CD4-positive, alpha-beta T cell treated with Interleukin-4 for 4 hours (primary cell): ENCODE measurements at places on chromosomes 5 and 9.

GRCh38 chr9:72119853-72120252 is 29.4 kb upstream of the GDA start:
- DNase-seq: no peak

GRCh38 chr5:61617039-61617438 is 285.0 kb downstream of the ZSWIM6 start:
- DNase-seq: no peak

DNA sequence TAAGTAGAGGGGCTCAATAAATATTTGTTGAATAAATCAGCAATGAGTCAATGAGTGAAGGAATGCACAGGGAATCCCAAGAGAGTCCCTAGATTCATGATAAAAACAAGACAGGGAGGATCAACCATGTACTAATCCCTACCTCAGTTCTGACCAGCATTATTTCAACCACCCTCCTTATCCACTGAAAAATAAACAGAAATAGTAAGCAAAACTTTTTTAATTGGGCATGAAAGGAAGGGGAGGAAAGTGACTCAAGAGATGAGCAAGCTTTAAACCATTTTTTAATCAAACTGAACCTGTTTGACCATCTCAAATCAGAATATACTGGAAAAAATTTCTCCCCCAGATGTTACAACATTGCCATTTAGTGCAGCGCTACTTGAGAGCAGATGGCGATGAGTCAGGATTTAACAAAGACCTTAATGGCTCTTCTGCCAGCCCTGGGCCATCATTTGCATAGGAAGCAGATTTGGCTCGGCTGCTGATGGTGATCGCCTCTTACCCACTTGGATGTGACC is 194.8 kb upstream of the SLC30A5 start:
- no peak for DNase-seq

DNA sequence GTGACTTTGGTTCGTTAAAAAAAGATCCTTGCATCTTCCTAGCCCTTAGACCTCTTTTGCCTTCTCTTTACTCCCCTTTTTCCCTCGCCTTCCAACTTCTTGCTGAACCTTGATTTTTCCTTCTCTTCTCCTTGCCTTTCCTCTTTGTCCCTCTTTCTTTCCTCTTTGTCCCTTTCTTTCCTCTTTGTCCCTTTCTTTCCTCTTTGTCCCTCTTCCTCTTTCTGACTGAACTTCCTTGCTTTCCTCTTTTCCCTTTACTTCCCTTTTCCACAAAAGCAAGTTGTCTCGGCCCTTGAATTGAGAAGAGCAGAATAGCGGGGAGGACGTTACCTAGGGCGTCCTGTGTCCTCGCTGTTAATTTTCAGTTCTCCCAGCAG is 1.4 kb upstream of the MLLT3 start:
- DNase-seq: no peak

DNA sequence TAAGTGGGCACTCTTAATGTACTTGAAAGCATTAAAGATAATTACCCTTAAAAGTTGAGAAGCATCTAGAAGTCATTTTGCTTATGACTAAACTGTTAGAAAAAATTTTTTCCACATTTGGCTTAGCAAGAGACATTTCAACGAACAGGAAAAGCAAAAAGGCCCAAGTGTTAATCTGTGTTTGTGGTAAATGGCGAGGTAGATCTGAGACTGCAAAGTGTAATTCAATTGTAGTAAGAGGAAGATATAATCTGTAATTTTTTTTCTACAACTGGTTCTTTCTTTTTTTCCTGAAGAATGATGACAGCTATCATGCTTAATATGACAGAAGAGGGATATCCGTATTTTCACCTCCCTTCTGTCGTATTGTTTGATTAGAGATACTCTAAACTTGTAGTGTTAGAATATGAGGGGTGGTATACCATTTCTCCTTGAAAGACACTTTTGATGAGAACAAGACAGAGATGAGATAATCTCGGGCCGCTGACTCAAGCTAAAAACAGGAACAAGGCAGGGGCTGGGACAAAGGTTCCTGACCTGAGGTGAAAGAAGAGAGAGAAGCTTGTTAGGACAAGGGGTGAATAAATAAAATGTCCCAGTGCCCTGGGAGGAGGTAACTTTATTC is 459.3 kb upstream of the ZNF608 start:
- no peak for DNase-seq

GRCh38 chr9:129701549-129701948 is 36.1 kb downstream of the PRRX2 start:
- no peak for DNase-seq

- no peak for DNase-seq
Observed at GRCh38 chr9:111917201-111917600, 20.6 kb downstream of the UGCG start.

DNA sequence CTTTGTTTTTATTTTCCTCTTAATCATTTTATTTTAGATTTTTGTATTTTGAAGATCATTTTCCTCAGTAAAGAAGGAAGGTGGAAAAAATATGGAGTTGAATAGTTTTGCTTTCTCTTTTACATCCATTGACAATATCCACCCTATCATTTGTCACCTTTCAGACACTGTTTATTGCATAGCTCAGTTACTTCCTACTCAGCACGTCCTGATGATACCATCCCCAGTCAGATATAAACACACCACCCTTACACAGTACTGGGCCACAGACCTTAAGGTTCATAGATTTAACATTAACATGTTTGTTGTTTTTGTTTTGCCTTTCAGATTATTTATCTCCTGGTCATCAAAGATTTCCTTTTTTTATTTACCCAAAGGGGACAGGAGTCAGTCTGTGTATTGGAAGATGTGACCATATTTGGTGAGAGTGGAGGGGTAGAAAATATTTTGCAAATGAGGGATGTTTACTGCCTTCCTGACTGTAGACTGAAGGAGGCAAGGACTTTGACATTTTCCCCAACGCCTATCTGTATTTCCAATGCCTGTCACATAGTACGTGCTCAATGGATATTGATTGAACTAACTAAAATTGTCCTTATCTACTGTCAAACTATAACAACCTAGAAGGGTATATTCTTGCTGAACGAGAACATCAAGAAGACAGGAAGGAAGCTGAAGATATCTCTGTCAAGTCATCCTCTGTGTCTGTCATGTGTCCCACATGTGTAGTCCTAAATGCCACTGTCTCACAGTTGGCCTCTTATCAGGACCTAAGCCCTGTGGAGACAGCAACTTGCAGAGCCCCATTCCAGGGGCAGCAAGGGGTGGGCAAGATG is 15.6 kb downstream of the STX17 start:
- DNase-seq: no peak

- DNase-seq: no peak
Observed at GRCh38 chr5:133108481-133108921, 56.7 kb downstream of the HSPA4 start.

DNA sequence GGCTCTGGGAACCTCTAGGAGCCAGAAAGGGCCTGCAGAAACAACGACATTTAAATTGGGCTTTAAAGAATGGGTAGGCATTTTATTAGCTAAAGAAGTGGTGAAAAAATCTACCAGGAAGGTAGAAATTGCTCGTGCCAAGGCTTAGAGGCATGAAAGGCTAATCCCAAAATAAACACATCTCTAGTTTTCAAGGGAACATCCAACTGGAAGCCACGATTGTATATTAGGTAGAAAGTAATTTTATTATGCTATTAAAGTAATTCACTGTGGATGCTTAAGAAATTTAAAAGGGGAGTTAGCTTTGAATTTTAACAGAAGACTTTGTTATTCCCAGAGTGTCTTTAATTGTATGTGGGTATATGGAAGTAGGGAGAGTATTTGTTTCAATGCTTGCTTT is 17.5 kb upstream of the CNTLN start:
- no peak for DNase-seq

- no peak for DNase-seq
Observed at GRCh38 chr5:104084896-104085295, 522.3 kb upstream of the NUDT12 start.

DNA sequence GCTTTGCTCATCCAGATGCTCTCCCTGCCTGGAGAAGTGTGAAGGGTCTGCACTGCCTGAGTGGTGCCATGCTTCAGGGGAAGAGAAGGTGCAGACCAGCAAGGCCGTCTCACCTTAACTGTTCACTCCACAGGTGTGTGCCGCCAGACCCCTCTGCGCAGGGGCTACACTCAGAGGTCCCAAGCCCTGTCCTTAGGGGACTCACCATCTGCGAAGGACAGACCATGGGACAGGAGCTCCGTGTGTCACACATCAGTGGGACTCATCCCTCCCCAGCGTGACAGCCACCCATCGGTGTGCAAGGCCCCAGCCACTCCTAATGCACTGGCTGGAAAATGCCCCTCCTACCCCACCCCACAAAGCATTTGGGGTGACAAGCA is 142.9 kb downstream of the OLFM1 start:
- no peak for DNase-seq

- peak; percentile 71 for DNase-seq
Observed at GRCh38 chr9:35790385-35791296, 750 bp upstream of the NPR2 start.

DNA sequence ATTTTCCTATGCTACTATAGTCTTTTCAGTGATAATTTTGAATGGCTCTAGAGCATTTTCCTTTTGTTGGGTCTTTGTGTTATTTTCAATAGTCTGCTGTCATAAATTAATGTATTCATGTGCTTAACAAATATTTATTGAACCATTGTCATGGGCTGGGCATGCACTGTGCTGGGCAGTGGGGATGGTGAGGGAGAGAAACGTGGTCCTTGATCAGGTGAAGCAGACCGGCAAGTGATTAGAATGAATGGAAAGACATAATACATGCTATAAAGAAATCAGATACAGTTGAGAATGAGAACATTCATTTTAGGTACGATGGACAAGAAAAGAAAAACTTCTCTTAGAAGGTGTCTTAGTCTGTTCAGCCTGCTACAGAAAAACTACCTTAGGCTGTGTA is 66.1 kb downstream of the KIF4B start:
- DNase-seq: no peak

DNA sequence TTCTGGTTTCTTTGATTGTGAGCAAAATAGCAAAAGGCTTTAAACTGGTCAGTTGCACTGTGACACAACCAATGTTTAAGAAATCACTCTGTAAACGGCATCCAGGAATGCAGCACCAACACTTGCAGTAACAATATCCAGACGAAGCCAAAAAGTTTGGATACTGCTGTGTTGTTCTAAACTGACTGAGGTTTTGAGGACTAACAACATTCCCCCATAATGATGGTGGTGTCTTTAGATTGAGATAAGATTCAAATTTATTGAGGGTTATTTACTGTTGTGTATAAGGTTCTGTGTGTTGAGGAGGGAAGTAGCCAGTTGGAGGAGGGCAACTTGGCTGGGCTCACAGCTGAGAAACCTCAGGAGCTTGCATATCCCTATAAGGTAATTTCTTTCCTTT is 353.6 kb downstream of the BNC2 start:
- DNase-seq: no peak

DNA sequence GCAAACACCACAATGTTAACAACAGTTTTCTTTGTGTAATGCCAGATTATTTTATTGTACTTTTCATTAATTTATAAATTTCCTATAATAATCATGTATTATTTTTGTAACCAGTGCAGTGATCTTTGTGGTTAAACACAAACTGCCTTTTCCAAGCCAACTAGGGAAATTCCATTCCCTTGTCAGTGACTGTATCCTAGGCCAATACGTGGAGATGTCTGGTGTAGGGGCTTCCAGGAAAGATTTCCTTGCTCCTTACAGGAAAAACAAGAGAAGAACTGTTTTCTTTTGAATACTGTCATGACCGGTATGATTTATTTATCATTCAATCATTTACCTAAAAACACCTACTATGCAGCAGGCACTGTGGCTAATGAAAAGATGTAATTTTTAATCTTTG is 31.4 kb downstream of the FANCC start:
- no peak for DNase-seq

GRCh38 chr5:20575571-20575970 is 587.6 kb upstream of the CDH18 start:
- DNase-seq: no peak

- no peak for DNase-seq
Observed at GRCh38 chr9:19138084-19138483, 10.8 kb upstream of the PLIN2 start.

DNA sequence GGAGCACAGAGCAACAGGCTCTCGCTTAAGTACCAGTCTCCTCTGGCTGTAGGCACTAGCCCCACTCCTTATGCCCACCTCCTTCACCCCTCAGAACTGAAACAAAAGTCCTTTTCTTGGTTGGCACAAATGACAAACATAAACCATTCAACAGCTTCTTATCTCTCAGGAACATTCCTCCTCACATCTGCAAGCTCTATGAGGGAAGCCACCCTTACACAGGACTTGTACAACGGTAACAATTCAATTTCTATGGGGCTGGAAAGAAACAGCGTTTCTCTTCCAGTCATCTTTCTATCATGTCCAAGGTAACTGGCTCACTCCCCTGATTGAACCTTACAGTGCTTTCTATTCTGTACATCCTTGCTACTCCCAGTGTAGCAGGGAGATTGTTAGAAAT is 74.1 kb downstream of the CSF2 start:
- no peak for DNase-seq

GRCh38 chr5:74286734-74287695 is 353.5 kb downstream of the ENC1 start:
- no peak for DNase-seq

DNA sequence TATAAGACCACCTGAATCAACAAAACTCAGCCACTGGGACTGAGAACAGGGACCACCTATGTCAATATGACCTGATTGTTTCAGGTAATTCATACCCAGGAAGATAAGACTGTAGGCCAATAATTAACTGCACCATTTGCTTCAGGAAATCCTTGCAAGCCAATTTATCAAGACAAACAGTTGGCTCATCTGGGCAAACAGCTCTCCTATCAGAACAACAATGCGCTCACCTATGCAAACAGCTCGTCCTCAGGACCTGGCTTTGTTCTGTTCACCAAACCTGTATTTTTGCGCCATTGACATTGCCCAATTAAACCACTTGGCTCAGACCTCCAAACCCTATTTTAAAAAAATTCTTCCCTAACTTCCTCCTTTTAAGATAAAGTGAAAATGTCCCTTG is 92.3 kb upstream of the MARCHF11 start:
- DNase-seq: no peak

- DNase-seq: peak; percentile 47
Observed at GRCh38 chr9:92961627-92962302, 14.4 kb downstream of the FGD3 start.

DNA sequence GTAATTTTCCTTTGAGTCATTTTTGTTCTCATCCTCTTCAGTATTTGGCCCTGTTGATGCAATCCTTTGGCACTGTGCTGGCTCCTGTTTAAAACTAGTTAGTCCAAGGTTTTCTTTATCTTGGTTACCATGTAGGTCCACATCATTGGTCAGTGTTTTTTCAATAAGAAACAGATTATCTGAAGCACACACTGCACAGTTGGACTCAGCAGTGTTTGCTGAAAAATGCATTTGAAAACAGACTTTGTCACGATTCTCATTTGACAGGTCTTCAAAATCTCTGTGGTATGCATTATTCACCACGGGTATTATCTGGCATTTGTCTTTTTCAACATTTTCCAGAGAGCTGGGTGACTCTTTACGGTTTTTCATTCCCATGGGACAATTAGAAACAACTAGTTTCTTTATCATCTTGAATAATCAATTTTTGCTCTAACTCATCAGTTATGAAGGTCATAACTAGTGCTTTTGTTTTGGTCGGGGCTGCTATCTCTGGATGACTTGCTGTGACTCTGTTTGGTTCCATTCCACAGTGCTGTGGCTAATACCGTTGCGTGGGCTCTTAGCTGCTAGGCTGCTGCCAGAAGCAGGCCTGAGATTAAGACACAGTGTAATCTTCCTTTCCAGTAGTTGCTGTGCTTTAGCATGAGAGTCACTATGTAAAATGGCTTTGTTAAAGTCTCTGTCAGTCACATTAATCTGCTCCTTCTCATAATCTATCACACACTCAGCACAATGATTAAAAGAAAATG is 36.2 kb downstream of the NUDT12 start:
- DNase-seq: no peak

GRCh38 chr5:13658761-13659160 is 285.7 kb downstream of the DNAH5 start:
- no peak for DNase-seq
